ENCODE measurements at places on chromosomes 12 and 14.
A peak's percentile ranks its signal among the peaks of the same experiment; 100 is the strongest.

GRCh38 chr14:100666851-100667250, 59.8 kb upstream of the DLK1 start:
- DNase-seq = no peak

DNA sequence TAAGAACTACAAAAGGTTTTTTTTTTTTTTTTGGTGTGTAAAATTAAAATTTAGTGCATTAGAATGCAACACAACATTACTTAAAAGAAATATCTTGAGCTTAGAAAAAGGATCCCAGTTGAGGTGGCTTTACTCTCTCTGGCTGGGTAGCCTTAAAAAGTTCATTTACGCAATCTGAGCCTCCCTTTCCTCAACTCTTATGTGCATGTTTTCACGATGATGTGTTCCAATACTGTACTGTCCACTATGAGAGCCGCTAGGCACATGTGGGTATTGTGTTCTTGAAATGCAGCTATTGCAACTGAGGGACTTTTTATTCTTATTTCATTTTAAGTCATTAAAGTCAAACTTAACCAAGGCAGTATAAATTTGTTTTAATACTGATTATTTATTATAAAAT, 460.9 kb upstream of the SYT1 start:
- DNase-seq = peak; percentile 41

GRCh38 chr12:92445253-92446082, 257.3 kb upstream of the PLEKHG7 start:
- DNase-seq = no peak

DNA sequence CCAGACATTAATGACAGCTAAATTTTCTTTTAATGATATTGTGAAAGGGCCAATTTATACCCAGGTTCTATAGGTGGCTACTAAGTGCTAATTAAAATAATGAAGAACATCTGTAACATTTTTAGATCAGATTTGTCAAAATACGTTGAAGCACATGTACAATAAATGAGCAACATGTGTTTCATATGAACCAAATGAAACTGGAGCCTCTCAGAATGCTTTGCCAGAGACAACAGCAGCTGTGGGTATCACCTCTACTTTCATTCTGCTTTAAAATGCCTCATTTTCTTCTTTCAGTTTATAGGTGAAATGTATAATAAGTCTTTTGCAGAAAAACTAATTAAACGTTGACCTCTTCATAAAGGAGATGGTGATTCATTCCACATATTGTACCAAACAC, 26.1 kb upstream of the MYF6 start:
- DNase-seq = no peak

DNA sequence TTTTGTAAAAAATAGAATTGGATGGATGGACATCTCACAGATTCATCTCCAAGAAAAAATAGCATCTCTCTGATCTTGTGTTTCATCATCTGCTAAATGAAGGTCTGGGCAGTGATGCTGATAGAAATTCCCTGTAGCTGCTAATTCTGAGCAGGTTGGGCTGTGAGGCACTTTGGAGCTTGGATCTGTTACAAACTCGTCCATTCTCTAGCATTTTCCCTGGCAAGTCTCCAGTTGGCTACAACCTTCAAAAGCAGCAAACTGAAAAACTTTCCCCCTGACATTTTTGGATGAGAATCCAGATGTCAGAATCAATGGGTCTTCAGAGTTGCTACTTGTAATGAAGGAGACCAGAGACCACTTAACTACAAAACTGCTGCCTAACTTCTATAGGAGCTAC, 72.7 kb downstream of the TPH2 start:
- DNase-seq = peak; percentile 34

- DNase-seq = no peak
These were observed 700.0 kb downstream of the TMTC2 start for GRCh38 chr12:83386527-83387264.

- peak; percentile 63 for DNase-seq
These were observed 167.0 kb downstream of the EFCAB11 start for GRCh38 chr14:89787525-89787924.

DNA sequence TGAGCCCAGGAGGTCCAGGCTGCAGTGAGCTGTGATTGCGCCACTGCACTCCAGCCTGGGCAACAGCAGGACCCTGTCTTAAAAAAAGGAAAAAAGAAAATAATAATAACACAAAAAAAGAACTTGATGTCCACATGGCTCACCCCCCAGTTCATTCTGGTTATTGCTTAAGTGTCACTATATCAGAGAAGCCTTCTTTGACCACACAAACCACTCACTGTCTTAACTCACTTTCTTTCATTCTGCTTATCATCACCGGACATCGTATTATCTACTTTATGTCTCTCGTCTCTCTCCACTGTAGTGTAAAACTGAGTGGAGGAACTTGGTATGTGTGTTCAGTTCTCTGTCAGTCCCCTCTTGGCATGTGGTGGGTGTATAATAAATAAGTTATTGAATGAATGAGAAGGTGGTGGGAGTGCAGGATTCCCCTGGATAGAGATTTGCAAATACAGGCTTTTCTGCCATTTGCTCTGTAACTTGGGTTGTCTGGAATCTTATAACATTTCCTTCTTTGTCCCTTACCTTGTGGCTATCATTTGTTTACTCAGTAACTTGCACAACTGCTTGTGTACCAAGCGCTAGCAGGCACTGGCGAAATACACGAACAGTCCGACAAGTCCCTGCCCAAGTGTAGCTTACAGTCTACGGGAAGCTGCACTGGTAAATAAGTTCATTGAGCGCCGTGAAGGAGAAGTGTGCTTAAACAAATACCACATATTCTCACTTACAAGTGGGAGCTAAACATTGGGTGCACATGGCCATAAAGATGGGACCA, 86.6 kb upstream of the TRAF3 start:
- no peak for DNase-seq

GRCh38 chr14:36454599-36455240, 65.3 kb downstream of the NKX2-1 start:
- no peak for DNase-seq

- DNase-seq = no peak
These were observed 355.2 kb downstream of the BMP4 start for GRCh38 chr14:53601409-53601808.

DNA sequence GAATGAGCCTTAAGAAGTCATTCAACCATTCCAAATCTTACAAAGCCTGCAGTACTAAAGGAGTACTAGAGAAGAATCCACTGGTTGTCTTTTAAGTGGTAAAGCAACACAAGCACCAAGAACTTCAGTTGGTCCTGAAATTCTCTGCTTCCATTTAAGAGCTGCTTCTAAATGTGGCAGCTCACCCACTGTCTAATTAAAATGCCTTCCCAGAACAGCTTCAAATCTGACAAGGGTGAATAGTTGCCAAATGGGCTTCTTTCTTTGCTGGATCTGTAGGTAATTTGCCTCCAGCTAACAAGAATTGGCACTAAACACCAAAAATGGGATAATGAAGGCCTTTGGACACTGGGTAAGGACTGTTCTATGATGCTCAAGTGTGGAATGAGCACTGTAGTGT, 72.2 kb upstream of the NAP1L1 start:
- DNase-seq = no peak

DNA sequence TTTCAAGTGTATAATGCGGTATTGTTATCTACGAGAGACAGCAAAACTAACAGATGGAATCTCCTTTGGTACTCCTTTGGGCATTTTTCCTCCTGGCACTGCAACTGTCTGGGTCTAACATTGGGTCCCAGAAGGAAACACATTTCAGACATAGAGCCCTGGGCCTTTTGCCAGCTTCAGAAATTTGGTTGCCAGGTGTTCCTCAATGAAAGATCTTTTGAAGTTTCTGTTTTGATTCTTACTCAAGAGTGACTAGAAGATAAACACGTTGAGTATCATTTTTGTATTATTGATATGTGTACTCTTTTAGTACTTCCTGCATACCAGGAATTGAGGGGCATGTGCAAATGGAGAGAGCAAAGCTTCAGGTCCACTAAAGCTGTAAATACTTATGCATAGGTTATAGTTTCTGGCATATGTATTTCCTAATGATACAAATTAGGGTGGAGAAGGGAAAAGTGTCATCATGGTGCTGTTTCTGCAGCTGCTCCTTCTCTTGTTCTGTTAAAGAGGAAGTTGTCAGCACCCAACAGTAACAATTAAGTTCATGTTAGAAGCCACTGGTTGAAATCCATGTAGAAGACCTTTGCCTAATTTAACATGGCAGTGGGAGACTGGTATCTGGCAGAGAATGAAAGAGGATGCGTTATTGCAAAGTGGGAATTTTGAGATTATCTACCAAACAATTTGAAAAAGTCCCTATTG, 53.5 kb downstream of the SLC38A6 start:
- no peak for DNase-seq

All from fibroblast of skin of right biceps (primary cell).